ENCODE measurements at places on chromosomes 6 and 20. TPM values are rescaled to one million over a fixed set of nuclear protein-coding genes. Genes with fewer than 3 reads are reported as not detected.

GPR6 gene
- total RNA-seq, result 12.2 TPM

PNPLA1 gene
- total RNA-seq, result not detected

SHLD1 gene
- 6.9 TPM for total RNA-seq

UBE2C gene
- 7.6 TPM for total RNA-seq

C20orf202 gene
- total RNA-seq, result 0.46 TPM

CD2AP gene
- 23.5 TPM for total RNA-seq

TSPO2 gene
- total RNA-seq, result not detected

ARFGEF3 gene
- 47.3 TPM for total RNA-seq

MAS1 gene
- under 0.01 TPM for total RNA-seq

CEP43 gene
- 55.4 TPM for total RNA-seq

FILIP1 gene
- 5.3 TPM for total RNA-seq

HLA-DMB gene
- 2.3 TPM for total RNA-seq

MYBL2 gene
- total RNA-seq, result 1.6 TPM

F13A1 gene
- 10.4 TPM for total RNA-seq

CYP24A1 gene
- total RNA-seq, result 1.2 TPM

TSHZ2 gene
- total RNA-seq, result 22.1 TPM

GJE1 gene
- not detected for total RNA-seq

CCNC gene
- 87.0 TPM for total RNA-seq

CD24 gene
- total RNA-seq, result 640 TPM

APCDD1L gene
- not detected for total RNA-seq

NNAT gene
- total RNA-seq, result 576 TPM

CFB gene
- total RNA-seq, result 3.2 TPM
